Activated T-helper 2 cell treated with anti-CD3 and anti-CD28 coated beads, Interferon-gamma antibody, Interleukin-2, Interleukin-4, amounts not matched to agents 10 μg/mL and 5 μg/mL and 100 μg/mL, durations not matched to agents 14 hours and 24 hours and 36 hours (primary cell): ENCODE measurements at places on chromosomes 5 and 9. TPM values are rescaled to one million over a fixed set of nuclear protein-coding genes. Genes with fewer than 3 reads are reported as not detected.

DNA sequence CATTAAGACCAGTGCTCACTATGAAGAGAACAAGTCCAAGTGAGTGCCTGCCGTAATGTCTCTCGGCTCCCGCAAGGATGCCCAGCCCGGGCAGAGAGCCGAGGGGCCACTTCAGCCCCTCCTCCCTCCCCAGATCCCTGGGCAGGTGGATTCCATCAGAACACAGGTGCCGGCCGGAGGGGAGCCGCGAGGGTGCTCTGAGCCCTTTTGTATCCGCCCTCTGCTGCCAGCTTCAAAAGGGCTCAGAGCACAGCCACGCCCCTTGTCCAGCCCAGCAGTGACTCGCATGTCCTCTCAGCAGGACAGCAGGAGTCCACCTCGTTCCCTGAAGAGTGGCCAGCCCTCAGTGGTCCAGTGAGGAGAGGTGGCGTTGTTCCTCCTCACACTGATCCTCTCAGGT, 43.9 kb downstream of the CYFIP2 start:
- DNase-seq: no peak

The CER1 gene
- total RNA-seq: not detected in 2 replicates

The LCN2 gene
- not detected in 2 replicates for total RNA-seq

The MYOT gene
- not detected in 2 replicates for total RNA-seq

- DNase-seq: no peak
Measured at GRCh38 chr9:37255187-37255586, 134.8 kb downstream of the ZCCHC7 start.

DNA sequence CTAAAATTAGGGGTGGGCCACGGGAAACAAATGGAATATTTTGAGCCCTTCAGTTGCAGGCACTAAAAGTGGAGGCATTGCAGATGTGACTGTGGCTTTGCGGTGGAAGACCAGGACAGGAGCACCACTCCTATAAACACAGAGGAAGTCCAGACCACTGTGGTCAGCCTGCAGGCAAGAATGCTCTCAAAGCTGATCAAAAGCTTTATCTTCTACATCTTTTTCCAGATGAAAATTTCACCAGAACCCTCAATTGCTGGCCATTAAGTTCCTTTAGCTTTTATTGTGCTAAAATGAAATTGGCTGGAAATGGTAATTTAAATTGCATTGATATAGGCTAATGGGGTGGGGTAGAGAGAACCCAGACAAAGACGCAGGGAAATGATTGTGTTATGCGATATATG, 208.8 kb downstream of the ERCC6L2 start:
- no peak for DNase-seq

The PDE6A gene
- not detected in 2 replicates for total RNA-seq

- no peak for DNase-seq
Measured at GRCh38 chr5:77645158-77645994, 6.9 kb upstream of the OTP start.

GRCh38 chr9:108022246-108022935, 532.8 kb upstream of the KLF4 start:
- no peak for DNase-seq

DNA sequence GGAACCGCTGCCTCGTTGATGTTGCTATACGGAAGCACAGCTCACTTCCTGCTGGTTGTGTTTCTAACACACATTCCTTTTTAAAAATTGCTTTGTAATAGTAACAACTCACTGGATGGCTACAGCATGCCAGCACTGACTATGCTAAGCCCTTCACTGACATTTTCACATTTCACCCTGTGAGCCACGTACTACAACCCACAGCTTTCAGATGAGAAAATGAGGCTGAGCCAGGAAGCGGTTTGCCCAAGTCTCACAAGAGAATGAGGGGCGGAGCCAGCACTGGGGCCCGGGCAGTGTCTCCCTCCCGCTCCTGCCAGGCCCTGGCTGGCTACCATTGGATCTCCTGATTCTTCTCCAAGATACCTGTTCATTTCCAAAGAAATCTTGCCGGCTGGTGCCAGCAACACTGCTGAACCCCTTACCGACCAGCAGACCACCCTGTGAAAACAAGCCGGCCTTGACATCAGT, 38.3 kb downstream of the FAM78A start:
- peak; percentile 82 for DNase-seq

The TGFBI gene
- not detected in 2 replicates for total RNA-seq

DNA sequence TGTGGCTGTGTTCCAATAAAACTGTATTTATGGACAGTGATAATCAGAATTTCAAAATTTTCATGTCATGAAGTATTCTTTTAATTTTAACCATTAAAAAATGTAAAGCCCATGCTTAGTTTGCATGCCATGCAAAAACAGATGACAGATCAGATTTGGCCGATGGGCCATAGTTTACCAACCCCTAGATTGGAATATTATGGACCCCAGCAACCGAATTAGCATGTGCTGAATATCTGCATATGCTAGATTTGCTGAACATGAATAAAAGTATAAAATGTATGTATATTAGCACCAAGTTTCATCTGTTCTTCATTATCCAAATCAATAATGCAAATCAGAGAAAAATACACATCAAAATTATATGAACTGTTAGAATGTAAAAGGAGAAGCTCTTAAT, 158.5 kb upstream of the PPP1R2B start:
- no peak for DNase-seq

DNA sequence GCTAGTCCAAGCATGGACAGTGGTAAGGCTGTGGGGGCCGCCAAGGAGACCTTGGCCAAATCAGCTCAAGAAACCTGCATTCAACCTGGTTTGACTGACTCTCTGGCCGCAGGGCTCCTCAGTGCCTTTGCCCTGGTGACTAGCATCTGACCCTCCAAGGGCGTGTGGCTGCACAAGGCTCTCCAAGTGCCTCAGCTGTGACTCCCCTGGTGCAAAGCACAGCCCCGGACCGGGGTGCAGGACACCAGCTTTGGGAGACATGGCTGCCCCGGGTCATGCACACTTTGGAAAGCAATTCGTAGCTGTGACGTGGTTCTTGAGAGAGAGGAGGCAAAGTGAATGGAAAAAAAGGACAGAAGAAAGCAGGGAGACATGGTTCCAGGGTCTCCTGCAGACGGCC, 245.2 kb upstream of the IRX2 start:
- no peak for DNase-seq

DNA sequence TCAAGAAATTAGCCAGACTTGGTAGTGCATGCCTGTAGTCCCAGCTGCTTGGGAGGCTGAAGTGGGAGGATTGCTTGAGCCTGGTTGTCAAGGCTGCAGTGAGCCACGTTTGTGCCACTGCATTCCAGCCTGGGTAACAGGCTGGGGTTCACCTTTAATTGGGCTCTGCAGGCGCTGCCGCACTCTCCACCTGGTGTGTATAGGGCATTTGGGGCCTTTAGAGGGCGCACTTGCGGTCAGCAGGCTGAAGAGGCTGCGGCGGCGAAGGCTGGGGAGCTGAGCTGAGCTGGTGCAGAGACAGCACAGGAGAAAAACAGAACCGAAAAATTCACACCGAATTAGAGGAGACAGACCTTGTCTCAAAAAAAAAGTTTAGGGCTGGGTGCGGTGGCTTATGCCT, 31.2 kb downstream of the CDK7 start:
- no peak for DNase-seq

DNA sequence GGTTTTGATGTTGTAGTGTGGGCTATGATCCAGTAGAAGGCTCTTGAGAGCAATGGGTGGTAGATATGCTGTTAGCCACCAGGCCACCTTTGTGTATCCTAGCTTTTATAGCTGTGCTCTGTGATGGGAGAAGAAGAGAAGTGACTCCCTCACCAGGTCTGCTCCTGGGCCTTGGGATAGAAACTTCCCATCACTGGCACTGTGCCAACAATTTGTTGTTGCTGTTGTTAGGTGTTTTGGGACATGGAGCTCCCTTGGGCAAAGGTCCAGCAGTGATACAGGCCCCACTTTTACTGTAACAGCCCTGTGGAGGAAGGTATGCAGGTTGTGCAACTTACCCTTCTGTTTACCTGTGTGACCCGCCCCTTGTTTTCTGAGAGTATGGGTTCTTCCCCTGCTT, 570.9 kb upstream of the GRIN3A start:
- no peak for DNase-seq

- DNase-seq: no peak
Measured at GRCh38 chr9:16871336-16872151, 1.1 kb upstream of the BNC2 start.

The PCA3 gene
- total RNA-seq: not detected in 2 replicates

The MLANA gene
- total RNA-seq: not detected in 2 replicates

- DNase-seq: no peak
Measured at GRCh38 chr9:133028221-133028620, 2.6 kb upstream of the GTF3C5 start.

The RASGEF1C gene
- not detected in 2 replicates for total RNA-seq

The NDST1 gene
- 2.4 and 3.0 TPM in 2 replicates for total RNA-seq

- no peak for DNase-seq
Measured at GRCh38 chr5:23411200-23411599, 96.2 kb upstream of the PRDM9 start.

The PCDHB9 gene
- total RNA-seq: not detected in 2 replicates

DNA sequence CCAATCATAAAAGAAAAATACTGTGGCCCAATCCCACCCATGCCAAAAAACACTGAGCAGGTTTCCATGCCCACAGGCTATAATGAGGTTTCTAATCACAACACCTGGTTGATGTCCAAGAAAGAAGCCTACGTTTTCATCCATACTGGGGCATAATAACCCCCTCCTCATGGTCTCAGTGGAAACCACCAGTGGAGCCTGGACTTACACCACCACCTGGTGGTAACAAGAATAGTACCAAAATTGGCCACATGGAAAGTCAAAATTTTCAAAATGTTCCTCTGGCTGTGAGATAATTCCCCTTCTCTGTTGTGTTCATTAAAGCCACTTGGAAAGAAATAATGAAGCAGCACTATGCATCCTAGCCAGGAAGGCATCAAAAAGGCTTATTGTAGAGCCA, 687.3 kb upstream of the ST8SIA4 start:
- DNase-seq: no peak

GRCh38 chr5:76999451-76999850, 30.8 kb upstream of the AGGF1 start:
- DNase-seq: no peak

GRCh38 chr9:90044263-90044662, 439.5 kb downstream of the GADD45G start:
- no peak for DNase-seq

The OBP2B gene
- total RNA-seq: not detected in 2 replicates

- DNase-seq: no peak
Measured at GRCh38 chr9:33884856-33885701, 68.1 kb downstream of the UBE2R2 start.

GRCh38 chr9:99056886-99057664, 47.8 kb upstream of the TGFBR1 start:
- peak; percentile 24 for DNase-seq

DNA sequence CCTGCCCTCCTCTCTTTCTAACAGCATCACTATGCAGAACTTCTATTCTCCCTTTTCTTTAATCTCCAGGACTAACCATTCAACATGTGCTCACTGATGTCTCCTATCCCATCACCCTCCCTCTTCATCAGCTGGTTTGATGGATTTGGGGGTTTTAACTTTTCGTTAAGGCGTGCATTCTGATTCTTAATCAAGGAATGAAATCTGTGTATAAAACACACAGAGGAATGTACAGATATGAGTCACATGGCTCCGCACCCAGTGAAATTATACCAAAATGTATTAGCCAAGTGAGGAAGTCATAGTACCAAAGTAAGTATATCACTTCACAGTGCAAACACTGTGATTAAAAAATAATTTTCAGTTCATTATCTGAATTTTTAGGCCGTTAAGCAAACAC, 35.2 kb downstream of the MARCHF11 start:
- DNase-seq: no peak

GRCh38 chr5:68115584-68115983, 100.0 kb upstream of the PIK3R1 start:
- no peak for DNase-seq

GRCh38 chr9:132988244-132989013, 9.9 kb downstream of the GFI1B start:
- DNase-seq: no peak

- no peak for DNase-seq
Measured at GRCh38 chr9:136090056-136090735, 4.9 kb downstream of the NACC2 start.

DNA sequence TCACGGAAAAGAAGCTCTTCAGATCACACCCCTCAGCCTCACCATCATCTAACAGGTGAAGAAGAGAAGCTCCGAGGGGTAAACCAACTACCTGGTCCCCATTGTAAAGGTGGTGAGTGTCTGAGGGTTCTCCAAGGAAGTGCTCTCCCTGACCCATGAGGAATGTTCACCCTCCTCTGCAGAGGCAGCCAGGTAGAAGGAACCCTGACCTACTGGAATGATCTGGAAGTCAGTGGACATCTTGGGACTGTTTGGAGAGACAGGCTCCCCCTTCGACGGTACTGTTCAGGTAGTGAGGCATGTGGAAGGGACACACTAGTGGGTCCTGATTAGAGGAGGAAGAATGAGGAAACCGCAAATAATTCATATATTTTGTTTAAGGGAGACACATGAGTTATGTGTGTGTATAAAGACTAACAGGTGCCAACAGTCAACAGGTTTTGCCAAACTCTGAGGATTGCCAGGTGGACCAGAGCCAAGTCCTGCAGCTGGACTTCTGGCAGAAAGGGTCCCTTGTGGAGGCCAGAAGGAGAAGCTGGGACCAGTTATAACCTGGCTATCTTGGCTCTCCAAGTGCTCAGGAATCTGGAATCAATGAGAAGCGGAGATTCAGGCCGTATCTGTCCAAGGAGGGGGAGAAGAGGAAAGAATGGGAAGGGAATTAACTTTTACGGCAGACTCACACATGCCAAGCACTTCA, 3.0 kb upstream of the ZBTB34 start:
- no peak for DNase-seq

DNA sequence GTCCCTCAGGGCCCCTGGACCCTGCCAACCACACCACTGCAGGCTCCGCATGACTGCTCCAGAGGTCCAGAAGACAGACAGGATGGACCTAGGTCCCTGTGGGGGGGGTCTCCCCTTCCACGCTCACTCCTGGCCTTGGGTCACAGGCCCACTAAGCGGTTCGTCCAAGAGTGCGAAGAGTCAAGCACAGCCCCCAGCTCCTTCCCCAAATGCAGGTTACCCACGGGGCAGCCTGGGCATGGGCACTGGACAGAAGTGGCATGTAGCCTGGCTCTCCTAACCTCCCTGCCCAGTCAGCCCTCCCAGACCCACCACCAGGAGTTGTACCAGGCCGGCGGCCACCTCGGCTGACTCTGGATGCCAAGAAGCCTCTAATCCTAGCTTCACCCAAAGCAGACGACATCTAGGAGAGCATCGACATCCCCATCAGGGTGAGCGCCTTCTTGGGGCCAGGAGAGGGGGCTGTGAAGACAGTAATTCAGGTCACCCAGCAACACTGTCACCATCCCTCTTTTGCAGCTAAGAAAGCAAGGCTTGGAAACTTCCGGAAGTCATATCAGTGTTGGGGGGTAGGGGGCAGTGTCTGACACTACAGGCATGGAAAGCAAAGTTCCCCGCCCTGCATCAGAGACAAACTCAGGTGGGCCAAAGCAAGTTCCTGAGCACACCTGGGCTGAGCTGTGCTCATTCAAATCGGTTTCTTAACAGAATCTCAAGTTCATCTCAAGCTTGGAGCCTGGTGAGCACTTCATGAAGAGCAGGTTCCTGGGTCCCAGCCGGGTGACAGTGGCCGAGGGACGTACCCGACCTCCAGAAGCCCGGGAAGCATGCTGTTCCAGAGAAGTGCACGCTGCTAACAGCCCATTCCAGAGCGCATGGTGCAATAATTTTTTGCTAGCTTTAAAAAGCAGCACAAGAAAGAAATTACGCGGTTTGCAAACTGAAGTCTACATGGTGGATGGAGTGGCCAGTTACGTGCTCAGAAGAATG, 68.7 kb downstream of the SEMA4D start:
- no peak for DNase-seq
